ENCODE measurements at places on chromosomes 12 and 14. TPM values are rescaled to one million over a fixed set of nuclear protein-coding genes. Genes with fewer than 3 reads are reported as not detected.

- DNase-seq = no peak
Observed at GRCh38 chr12:116853507-116853906, 27.7 kb downstream of the HRK start.

GRCh38 chr12:128394137-128394536, 127.2 kb downstream of the TMEM132C start:
- no peak for DNase-seq

DNA sequence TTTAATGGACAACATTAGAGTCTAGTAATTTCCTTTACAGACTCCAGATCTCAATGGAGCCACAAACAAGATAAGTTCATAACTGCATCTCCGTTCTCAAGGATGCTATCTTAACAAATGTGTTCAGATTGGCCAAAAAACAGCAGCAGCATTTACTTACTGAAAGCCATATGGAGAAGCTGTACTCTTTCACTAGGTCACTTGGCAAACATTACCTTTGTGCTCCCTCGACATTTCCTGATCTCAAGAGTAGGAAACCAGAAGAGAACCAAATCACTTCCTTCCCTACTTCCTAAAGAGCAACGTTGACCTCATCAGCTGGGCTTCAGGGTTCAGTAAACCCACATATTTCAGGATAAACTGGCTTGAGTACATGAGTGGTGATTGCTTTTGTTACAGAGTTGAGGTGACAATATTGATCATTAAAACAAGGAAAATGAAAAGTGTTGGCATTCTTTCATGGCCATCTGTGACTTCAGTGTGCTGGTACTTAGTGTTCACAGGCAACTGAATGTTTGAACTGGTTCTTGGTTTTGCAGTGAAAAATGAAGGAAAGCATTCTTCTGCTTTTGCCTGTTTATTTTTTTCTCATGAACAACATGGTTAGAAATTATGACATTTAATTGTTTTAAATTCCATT, 449.6 kb downstream of the TMEM117 start:
- no peak for DNase-seq

GRCh38 chr12:20039562-20039961, 328.8 kb upstream of the PDE3A start:
- DNase-seq = no peak

GRCh38 chr12:74689071-74689655, 151.5 kb downstream of the ATXN7L3B start:
- DNase-seq = no peak

DNA sequence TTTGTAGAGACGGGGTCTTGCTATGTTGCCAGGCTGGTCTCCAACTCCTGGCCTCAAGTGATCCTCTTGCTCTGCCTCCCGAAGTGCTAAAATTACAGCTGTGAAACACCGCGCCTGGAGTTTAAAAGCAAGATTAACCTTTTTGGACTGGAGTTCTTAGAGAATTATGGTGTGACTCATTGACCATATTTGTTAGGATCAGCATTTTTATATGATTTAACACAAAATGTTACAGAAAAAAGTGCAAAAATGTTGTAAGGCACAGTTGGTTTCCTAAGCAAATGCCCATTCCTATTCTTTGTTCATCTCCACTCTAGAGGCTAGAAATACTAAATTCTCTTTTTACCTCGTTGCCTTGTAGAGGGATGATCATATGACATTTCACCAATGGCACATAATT, 27.6 kb downstream of the SLC35E3 start:
- DNase-seq = no peak

GRCh38 chr14:72485695-72486094, 408.2 kb downstream of the DPF3 start:
- DNase-seq = no peak

- no peak for DNase-seq
Observed at GRCh38 chr12:113805673-113806072, 160.5 kb downstream of the RBM19 start.

DNA sequence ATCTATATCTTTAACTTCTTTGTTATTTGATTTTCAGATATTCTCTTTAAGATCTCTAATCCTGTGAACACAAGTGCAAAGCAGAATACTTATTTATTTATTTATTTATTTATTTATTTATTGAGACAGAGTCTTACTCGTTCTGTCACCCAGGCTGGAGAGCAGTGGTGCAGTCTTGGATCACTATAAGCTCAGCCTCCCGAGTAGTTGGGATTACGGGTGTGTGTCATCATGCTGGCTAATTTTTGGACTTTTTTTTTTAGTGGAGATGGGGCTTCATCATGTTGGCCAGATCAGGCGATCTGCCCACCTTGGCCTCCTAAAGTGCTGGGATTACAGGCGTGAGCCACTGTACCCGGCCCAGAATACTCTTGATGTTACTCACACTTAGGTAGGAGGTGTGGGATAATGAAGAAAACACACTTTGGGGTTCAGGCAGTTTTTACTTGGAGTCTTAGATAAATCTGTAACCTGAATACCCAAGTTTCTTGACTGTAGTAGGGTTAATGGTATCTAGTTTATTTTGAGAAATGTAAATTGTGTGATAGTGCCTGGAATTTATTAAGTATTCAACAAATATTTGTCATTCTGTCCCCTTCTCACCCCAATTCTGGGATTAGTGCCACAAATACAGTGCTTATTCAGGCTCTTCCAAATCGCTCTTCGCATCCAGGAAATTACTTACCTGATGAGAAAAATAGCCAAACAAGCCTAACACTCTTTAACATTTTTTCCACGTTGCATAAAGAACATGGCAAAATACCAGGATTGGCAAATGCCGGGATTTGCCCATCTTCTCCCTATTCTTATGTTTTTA, 33.0 kb downstream of the METAP2 start:
- no peak for DNase-seq

- DNase-seq = no peak
Observed at GRCh38 chr12:40989785-40990184, 198.3 kb upstream of the PDZRN4 start.

GRCh38 chr12:7293670-7294069, 10.2 kb upstream of the ACSM4 start:
- DNase-seq = no peak

GRCh38 chr14:96362071-96362964, 823 bp downstream of the ATG2B start:
- DNase-seq = peak; percentile 33

- no peak for DNase-seq
Observed at GRCh38 chr14:54730156-54730961, 163.4 kb downstream of the SAMD4A start.

DNA sequence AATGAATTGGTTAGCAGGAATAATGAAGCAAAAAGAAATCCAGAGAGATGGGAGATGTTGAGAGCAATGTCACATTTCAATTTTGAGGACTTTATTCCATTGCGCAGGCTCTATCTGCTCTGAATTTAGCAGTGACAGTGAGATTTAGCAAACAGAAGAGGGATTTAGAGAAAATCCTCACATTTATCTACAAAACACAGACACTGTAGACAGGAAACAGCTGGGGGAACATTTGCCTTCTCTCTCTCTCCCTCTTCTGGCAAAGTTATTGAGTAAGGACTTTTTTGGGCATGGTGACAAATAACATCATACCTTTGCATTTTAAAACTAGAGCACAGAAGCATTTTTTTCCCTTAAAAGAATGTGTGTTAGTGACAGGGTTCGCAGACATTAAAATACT, at the start of gene IGF1:
Gene IGF1, minus strand, starts transcription at position 158 of the 400 bp plus-strand sequence. CDS start 182 bp downstream, outside the sequence.
- DNase-seq = no peak

- DNase-seq = no peak
Observed at GRCh38 chr12:27965966-27966365, 6.6 kb downstream of the PTHLH start.

DNA sequence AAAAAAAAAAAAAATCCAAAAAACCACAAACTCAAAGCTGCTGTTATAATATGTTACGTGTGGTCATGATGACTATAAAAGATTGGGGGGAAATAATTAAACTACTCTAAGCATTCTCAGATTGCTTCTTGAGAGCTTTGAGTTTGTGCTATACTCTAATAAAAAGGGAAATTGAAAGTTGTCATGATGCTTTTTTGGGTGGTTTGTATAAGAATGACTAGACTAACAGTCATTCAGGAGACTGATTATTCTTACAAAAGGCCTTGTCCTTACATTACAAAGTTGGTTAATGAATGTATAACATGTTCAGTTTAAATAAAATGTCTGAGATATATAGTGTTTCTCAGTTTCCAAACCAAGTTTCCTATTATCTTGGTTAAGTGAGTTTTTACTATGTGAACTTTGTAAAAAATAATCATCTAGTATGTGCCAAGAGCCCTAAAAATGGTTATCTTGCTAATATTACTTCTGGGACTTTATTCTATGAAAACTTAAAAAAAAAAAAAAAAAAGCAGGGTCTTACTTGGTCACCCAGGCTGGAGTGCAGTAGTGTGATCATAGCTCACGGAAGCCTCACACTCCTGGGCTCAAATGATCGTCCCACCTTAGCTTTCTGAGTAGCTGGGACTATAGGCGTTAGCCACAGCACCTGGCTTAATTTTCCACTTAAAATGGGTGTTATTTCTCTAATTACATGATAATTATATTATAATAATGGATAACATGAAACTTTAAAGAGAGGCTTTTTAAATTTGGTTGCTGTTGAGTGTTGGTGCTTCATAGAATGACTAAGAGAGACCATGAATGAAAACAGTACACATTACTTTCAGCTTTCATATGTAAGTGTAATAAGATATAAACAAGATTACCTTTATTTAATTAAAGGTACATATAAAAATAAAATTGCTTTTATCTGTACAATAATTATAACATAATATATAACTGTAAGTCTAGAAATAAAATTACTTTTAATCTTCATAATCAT, 459.6 kb upstream of the RGS6 start:
- DNase-seq = no peak

- DNase-seq = no peak
Observed at GRCh38 chr12:110543252-110543959, 39.7 kb downstream of the PPTC7 start.

- DNase-seq = no peak
Observed at GRCh38 chr12:70719071-70719470, 81.8 kb upstream of the PTPRB start.

DNA sequence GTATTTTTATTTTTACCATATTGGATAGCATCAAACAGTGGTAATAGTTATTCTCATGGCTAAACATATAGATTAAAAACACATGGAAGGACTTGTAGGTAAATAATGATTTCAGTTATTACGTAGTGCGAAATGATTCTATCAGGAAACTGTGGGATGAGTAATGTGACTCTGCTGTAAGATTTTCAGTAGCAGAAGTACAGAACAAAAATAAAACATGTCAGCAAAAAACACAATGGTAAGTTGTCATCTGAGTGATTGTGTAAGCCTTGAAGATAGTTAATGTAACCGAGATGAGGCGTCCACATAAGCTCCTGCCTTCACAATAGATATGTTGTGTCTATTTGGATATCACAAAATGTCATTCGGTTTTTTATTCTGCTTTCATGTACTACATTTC, 99.8 kb downstream of the BORCS5 start:
- DNase-seq = peak; percentile 61

DNA sequence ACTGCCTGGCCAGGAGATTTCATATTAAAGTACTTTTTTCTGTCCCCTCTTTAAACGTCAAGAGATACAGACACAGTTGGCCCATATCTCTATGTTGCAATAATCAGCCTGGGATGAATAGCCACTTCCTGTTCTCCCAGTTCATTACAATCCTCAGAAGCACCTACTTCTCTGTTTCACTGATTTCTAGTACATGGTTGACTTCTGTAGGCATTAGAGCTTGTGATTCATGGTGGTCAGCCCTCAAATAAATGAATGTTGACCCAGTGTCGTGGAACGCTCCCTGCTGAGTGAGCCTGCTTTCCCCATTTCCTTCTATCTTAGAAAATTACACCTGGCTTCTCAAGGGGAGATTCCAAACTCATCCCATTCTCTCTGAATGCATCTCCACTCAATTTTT, 416.7 kb downstream of the PDZRN4 start:
- no peak for DNase-seq

GRCh38 chr12:26623136-26623535, 209.9 kb downstream of the ITPR2 start:
- DNase-seq = no peak

GRCh38 chr12:45994736-45995135, 4.4 kb upstream of the SCAF11 start:
- no peak for DNase-seq

GRCh38 chr12:124501827-124502226, 65.6 kb downstream of the NCOR2 start:
- DNase-seq = no peak

GRCh38 chr12:104651811-104652210, 195.1 kb downstream of the CHST11 start:
- no peak for DNase-seq

GRCh38 chr14:84797326-84797725, 732.6 kb upstream of the FLRT2 start:
- DNase-seq = no peak

- no peak for DNase-seq
Observed at GRCh38 chr12:131352296-131352900, 358.5 kb upstream of the SFSWAP start.

DNA sequence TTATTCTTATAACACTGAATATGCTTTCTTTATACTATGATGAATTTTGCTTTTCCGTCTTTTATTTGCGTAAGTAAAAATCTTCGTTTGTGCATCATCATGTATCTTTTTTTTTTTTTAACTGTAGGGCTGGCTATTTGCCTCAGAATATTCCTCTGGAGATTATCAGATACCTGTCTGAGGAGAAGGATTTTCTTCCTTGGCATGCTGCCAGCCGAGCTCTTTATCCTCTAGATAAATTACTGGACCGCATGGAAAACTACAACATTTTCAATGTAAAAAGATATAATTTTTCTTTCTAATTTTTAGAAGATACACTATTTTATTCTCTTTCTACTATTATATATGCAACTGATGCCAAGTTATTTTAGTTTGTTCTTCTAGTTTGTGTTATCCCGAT, 346.6 kb downstream of the TRHDE start:
- DNase-seq = no peak

DNA sequence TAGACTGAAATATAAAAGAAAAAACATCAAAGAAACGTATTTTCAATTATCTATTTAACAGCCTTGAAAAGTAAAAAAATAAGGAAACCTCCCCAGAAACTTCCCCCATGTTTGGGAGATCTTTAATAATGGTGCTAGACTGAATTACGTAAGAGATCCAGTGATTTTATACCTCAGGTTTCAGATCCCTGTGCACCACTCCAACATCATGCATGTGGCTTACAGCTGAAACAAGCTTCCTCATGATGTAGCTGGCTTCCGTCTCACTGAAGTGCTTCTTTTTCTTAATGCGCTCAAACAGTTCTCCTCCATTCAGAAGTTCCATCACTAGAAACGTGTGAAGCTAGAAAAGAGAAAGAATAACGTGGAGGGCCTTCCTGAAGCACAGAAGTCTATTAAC, 78.0 kb upstream of the TTC7B start:
- no peak for DNase-seq

Gene CDKN3
- total RNA-seq = 1.4 TPM

Gene B4GALNT1
- total RNA-seq = not detected

Gene SPRING1
- 7.6 TPM for total RNA-seq

Gene CFAP73
- 1.2 TPM for total RNA-seq

Gene TEX52
- not detected for total RNA-seq

Gene G2E3
- total RNA-seq = 23.8 TPM

Gene NYNRIN
- total RNA-seq = 0.08 TPM

Gene TSPAN11
- total RNA-seq = not detected

Gene SSPN
- not detected for total RNA-seq

Gene BIN2
- total RNA-seq = 138 TPM

Gene BRI3BP
- total RNA-seq = 1.6 TPM

Gene TMEM233
- total RNA-seq = not detected

Gene SYNE2
- 87.4 TPM for total RNA-seq

Gene HSP90B1
- total RNA-seq = 212 TPM

Gene SYCP3
- 0.22 TPM for total RNA-seq
